Gastroesophageal sphincter (tissue), 4 donors: ENCODE measurements at places on chromosomes 12 and 14. TPM values are rescaled to one million over a fixed set of nuclear protein-coding genes. Genes with fewer than 3 reads are reported as not detected.

DNA sequence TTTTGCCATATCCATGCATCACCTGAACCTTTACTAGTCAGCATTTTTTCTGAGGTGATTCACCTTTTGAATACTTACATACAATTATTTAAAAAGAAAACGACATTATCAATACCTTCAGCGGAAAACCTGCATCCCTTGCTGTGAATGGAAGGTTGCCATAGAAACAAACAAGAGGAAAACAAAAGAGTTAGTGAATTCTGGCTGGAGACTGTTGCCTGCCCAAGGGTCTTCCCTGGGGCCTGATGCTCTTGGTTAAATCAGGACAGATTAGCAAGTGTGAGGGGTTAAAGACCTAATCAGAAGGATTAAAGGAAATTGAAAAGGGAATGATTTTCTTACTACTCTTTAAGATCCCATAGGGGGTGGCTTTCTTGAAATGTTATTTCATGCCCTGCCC lies 96.0 kb upstream of the WSCD2 start:
- no peaks in the 10 kb centered on the region for H3K4me1 ChIP-seq
- H3K4me3 ChIP-seq = no peak overlapping the region
- ATAC-seq = no peak
- H3K27ac ChIP-seq = no peak overlapping the region
- H3K36me3 ChIP-seq = no peaks in the 10 kb centered on the region

GRCh38 chr12:19967001-19967400 lies 401.3 kb upstream of the PDE3A start:
- H3K27me3 ChIP-seq = no peaks in the 10 kb centered on the region
- no peaks in the 10 kb centered on the region for H3K36me3 ChIP-seq
- no peak overlapping the region for H3K4me3 ChIP-seq
- peaks cover 22% of the 10 kb centered on the region for H3K4me1 ChIP-seq

DNA sequence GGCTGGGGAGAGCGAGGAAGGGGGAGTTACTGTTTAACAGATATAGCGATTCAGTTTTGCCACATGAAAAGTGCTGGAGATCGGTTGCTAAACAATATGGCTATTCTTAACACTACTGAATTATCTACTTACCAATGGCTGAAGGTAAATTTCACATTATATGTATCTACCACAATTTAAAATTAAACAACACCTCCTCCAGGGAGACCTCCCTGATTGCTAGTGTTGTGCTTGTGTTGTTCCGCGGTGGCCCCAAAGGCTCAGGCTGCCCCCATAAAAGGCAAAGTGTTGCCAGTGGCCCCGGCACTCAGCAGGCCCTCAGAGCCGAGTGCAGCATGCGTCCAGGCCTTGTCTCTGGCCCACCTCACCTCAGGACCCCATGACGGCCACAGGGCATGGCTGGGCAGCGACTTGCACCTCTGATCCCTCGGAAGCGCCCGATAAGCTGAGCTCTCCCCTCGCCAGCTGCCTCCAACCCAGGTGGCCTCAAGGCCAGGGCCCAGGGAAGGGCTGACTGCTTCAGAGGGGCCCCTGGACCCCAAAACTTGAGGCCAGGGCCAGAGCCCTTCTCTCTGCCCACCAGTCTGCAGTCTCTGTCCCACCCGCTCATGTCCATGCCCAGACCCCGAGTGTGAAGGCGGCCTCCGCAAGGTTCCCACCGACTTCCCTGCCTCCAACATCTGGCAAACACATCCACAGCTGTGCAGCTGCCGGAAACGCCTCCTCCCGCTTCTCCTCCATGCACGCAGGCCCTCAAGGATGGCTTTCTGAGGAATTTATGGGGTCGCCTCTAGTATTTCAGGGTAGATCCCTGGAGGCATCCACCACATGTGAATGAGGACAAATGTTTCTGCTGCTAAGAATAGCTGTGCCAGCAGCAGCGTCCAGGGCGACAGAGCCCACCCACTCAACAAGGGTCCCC lies 60.0 kb downstream of the NCOR2 start:
- ATAC-seq = no peak
- peaks cover 100% of the 10 kb centered on the region for H3K4me1 ChIP-seq
- H3K36me3 ChIP-seq = no peaks in the 10 kb centered on the region

- no peak overlapping the region for H3K4me3 ChIP-seq
- H3K27ac ChIP-seq = no peak overlapping the region
- H3K4me1 ChIP-seq = no peaks in the 10 kb centered on the region
- H3K27me3 ChIP-seq = no peaks in the 10 kb centered on the region
- H3K36me3 ChIP-seq = no peaks in the 10 kb centered on the region
- ATAC-seq = no peak
Observed at GRCh38 chr14:81062816-81063215, 107.4 kb downstream of the TSHR start.

GRCh38 chr12:98744680-98745079 lies 99.6 kb downstream of the APAF1 start:
- H3K4me3 ChIP-seq = no peak overlapping the region
- H3K36me3 ChIP-seq = peaks cover 4% of the 10 kb centered on the region
- no peaks in the 10 kb centered on the region for H3K4me1 ChIP-seq
- no peaks in the 10 kb centered on the region for H3K27me3 ChIP-seq
- ATAC-seq = no peak

GRCh38 chr12:81440001-81440400 lies 319.1 kb downstream of the PPFIA2 start:
- H3K27ac ChIP-seq = no peak overlapping the region
- no peak for ATAC-seq
- H3K36me3 ChIP-seq = no peaks in the 10 kb centered on the region
- no peak overlapping the region for H3K4me3 ChIP-seq
- H3K27me3 ChIP-seq = no peaks in the 10 kb centered on the region
- H3K4me1 ChIP-seq = no peaks in the 10 kb centered on the region

DNA sequence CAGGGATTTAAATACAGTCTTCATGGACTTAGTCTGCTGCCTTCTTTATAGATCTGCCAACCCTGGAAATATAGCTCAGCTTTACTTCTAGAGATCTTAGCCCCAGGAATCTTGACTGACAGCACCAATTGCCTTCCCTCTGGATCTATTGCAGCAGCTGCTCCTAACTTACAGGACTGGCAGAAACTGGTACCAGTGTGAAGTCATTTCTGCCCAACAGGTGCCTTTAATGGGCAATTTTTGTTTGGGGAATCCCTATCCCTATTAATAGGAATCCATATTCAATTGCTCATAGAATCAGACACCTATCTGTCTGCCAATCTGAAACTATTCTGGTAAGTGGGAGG lies 27.2 kb downstream of the SPX start:
- H3K27me3 ChIP-seq = no peaks in the 10 kb centered on the region
- ATAC-seq = no peak
- no peak overlapping the region for H3K4me3 ChIP-seq

DNA sequence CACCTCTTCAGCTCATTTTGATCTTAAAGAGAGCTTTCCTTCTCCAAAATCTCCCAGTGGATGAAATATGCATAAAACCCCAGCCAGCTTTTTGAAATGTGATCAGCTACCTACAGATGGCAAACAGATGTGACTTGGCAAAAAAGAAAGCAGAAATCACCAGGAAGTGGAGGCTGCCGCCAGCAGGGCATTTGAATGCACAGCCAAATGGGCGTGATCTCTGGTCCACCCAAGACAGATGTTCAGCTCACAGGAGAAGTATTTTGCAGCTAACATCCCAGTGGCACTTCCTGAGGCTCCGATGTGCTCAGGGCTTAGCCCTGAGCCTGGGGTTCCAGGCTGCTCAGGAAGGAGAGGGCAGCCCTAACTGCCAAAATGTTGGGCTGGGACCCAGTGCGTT lies 78.3 kb downstream of the LGMN start:
- H3K27ac ChIP-seq = no peak overlapping the region
- H3K4me1 ChIP-seq = no peaks in the 10 kb centered on the region
- H3K27me3 ChIP-seq = no peaks in the 10 kb centered on the region
- H3K36me3 ChIP-seq = peaks cover 52% of the 10 kb centered on the region
- no peak overlapping the region for H3K4me3 ChIP-seq
- ATAC-seq = no peak

GRCh38 chr12:46158501-46158900 lies 110.3 kb downstream of the SLC38A1 start:
- peak overlapping the region; percentile 45 for H3K27ac ChIP-seq
- no peaks in the 10 kb centered on the region for H3K36me3 ChIP-seq
- H3K27me3 ChIP-seq = no peaks in the 10 kb centered on the region
- no peak for ATAC-seq

DNA sequence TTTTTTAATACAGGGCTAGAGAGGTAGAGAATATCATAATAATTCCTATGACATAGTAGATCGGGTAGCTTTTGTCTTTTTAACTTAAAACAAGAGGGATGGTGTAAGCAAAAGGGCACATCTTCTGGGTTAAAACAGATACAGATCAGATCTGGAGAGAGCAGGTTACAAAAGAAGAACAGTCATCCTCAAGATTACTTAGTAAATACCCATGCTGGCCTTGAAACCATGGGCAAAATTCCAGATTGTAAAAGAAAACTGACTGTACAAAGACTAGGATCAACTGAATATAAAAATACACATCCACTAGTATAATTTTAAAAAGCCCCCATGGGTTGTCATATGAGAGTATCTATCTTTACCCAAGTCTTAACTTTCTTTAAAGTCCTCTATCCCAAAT lies 76.7 kb downstream of the MED13L start:
- no peak overlapping the region for H3K27ac ChIP-seq
- peaks cover 40% of the 10 kb centered on the region for H3K4me1 ChIP-seq
- H3K36me3 ChIP-seq = no peaks in the 10 kb centered on the region
- no peak overlapping the region for H3K4me3 ChIP-seq

DNA sequence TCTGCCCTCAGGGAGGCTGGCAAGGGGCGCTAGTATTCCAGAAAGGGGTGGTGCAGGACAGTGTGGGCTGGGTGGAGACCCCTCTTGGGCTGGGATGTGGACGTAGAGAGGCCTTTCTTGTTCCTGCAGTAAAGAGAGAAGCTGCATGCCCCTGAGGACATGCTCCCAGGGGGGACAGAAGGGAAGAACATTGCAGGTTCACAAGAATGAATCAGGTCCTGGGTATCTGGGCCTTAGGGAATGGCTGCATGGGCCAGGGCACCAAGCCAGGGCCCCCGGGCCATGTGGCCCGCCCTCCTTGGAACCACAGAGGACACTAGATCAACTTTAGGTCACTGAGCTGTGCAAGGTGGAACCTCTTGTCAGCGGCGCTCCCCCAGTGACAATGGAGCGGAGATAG lies 51.8 kb downstream of the ZNF664 start:
- no peak overlapping the region for H3K27ac ChIP-seq
- no peaks in the 10 kb centered on the region for H3K36me3 ChIP-seq
- H3K4me1 ChIP-seq = no peaks in the 10 kb centered on the region
- no peak overlapping the region for H3K4me3 ChIP-seq
- ATAC-seq = no peak

DNA sequence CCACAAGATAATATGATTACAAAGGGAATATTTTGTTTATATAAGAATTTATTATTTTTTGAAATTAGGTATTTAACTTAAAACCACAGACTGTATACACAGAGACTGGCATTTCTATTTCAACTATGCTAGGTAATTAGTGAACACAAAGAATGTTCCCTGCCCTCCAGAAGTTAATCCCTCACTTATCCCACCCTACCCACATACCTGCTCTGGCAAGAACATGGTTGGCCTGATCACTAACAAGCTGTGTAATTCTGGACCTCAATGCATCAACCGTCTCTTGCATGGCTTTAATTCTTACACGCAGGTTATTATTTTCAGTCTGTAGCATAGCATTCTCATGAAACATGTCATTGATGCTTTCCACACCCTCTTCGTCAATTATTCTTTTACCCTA lies 85.9 kb downstream of the KIF21A start:
- H3K4me3 ChIP-seq = no peak overlapping the region
- no peak for ATAC-seq
- no peaks in the 10 kb centered on the region for H3K27me3 ChIP-seq
- no peaks in the 10 kb centered on the region for H3K36me3 ChIP-seq

DNA sequence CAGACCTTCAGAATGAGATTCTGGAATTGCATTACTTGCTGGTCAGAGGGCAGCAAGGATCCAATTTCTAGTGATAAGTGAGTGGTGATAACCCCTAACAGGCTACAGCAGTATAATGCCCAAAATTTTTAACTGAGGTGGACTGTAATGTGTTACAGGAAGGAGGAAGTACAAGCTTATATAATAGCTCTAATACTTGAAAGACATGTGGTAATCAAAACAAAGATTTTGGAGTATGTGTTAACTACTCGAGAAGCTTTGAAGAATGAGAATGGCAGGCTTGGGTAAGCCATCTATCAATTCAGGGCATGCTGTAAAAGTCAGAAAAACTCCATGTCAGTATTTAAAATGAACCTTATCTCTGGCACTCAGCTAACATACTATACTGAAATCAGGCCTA lies 70.5 kb downstream of the ANKS1B start:
- H3K36me3 ChIP-seq = no peaks in the 10 kb centered on the region
- H3K27me3 ChIP-seq = no peaks in the 10 kb centered on the region
- no peak for ATAC-seq
- H3K4me3 ChIP-seq = no peak overlapping the region

DNA sequence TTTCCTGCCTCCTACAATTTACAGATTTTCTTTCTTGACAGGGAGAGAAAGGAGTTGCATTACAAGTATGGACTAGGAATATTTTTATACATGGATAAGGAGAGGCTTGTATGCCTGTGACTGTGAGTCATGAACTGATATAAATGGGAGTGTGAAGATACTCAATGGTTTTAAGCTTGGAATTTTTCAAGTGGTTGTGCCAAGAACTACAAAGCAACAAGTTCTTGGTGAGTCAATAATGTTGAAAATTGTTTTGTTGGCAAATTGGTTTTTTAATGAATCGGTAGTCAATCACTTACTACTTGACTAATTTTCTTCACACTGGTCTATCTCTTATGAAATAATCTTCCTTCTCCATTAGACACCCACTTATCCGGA lies 58.9 kb upstream of the HMGA2 start:
- H3K4me3 ChIP-seq = no peak overlapping the region
- H3K27ac ChIP-seq = no peak overlapping the region
- no peaks in the 10 kb centered on the region for H3K36me3 ChIP-seq
- no peaks in the 10 kb centered on the region for H3K4me1 ChIP-seq
- ATAC-seq = no peak

Gene NPAS3
- total RNA-seq = 2.3 TPM

Gene GPD1
- total RNA-seq = 0.08 TPM
